ENCODE measurements at places on chromosomes 7 and 10.

GRCh38 chr7:32218741-32219288, 148.6 kb upstream of the PDE1C start:
- no peak for DNase-seq

DNA sequence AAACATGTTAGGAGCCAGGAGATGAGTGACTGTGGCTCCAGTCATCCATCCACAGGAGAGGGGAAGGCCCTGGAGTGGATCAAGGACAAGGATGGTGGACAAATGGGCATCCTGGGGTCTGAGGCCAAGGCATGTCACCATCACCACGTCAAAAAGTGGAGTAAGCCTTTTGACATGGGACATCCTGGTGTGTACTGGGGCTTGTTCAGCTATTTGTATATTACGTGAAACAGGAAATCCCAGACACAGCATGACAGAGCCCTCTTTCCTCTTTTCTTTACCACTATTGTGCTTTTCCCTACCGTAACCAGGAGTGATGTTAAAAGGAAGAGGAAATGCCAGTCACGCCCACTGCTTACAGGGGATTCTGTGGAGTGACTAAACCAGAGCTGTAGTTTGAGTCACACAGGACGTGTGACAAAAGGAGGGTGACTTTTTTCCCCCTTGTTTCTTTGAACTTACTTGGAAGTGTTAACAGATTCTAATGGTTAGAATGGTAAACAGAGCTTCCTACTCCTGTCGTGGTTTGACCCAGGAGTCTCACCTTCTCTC, 15.4 kb downstream of the ACSL5 start:
- DNase-seq, result peak; percentile 84

DNA sequence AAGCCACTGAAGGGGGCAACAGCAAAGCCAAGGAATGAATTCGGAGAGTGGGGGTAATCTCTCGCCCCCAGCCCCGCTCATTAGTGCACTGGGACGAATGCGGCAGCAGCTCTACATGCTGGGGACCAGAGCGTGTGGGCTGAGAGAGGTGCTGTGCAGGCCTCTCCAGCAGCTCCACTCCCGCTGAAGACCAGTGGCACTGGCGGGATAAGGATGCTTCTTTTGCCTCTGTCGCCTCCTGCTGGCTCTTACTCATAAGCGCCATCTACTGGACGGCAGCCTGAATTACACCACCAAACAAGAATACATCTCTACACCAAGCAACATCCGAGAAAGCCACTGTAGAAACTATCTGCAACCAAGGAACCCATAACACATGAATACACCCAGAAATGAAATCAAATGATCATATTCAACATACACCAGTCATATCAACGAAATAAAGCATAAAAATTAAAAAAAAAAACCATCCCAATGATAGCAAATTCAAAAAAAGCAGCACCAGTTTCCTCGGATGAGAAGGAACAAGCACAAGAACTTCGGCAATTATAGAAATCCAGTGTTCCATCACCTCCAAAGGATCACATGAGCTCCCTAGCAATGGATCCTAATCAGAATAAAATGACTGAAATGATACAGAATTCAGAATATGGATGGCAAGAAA, 79.0 kb upstream of the TMEM168 start:
- DNase-seq, result peak; percentile 53

DNA sequence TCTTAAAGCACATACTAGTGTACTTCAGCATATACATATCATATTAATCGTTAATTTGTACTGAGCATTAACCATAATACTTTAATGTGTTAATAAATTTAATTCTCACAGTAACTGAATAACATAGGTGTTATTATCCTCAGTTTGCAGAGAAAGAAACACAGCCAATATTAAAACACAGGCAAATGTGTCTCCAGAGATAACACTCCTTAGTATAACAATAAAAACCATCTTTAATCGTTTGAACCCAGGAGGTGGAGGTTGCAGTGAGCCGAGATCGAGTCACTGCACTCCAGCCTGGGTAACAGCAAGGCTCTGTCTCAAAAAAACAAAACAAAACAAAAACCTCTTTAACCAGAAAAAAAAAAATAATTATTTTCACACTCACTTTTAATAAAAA, 49.4 kb upstream of the ZNF273 start:
- no peak for DNase-seq

GRCh38 chr7:45259966-45260646, 102.5 kb downstream of the RAMP3 start:
- peak; percentile 53 for DNase-seq

- no peak for DNase-seq
Observed at GRCh38 chr10:129184196-129184595, 282.8 kb upstream of the MGMT start.

DNA sequence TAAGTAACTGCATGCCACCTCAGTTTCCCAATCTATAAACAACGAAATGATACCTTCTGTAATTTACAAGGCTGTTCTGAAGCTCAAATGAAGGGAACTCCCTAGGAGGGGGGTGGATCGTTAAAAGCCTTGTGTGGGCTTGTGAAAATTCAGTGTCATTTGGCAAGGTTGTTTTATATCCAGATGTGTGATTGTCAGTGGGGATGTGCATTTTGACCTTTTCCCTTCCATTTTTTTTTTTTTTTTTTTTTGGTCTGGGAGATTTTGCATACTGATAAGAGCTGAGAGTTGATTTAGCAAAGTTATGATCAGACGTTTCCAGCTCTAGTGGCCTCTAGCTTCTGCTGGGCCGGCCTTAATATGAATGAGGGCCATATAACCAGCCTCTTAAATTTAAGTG, 22.8 kb downstream of the CREB5 start:
- no peak for DNase-seq

GRCh38 chr10:86252079-86252478, 114.5 kb downstream of the GRID1 start:
- no peak for DNase-seq

GRCh38 chr10:727162-727790, 37.8 kb upstream of the DIP2C start:
- DNase-seq, result no peak

- DNase-seq, result no peak
Observed at GRCh38 chr10:114849674-114850073, 28.1 kb downstream of the FHIP2A start.

- DNase-seq, result peak; percentile 35
Observed at GRCh38 chr7:1368682-1369571, 90.3 kb downstream of the MICALL2 start.

DNA sequence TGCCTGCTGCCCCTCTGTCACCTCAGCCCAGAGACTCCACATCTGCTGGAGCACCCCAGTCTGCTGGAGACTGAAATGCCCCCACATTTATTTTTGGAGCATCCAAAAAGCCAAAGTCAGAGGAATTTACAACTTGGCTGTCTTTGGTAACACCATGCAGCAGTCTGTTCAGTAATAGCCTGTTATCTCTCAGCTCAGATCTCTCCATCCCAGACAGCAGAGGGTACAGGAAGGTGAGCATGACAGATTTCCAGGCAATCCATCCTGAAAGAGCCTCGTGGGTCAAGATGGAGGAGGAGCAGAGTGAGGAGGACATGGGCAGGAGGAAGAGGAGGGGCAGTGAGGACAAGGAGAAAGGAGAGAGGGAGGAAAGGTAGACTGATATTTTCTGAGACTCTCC, 55.9 kb downstream of the GRID1 start:
- DNase-seq, result no peak

GRCh38 chr7:107610323-107610722, 30.3 kb downstream of the BCAP29 start:
- no peak for DNase-seq

GRCh38 chr10:44132361-44133289, 252.3 kb downstream of the CXCL12 start:
- peak; percentile 15 for DNase-seq

- no peak for DNase-seq
Observed at GRCh38 chr10:125007436-125007835, 65.5 kb downstream of the ZRANB1 start.

GRCh38 chr7:98621573-98622482, 4.7 kb downstream of the NPTX2 start:
- no peak for DNase-seq

- DNase-seq, result no peak
Observed at GRCh38 chr7:125355899-125356298, 426.3 kb upstream of the POT1 start.

DNA sequence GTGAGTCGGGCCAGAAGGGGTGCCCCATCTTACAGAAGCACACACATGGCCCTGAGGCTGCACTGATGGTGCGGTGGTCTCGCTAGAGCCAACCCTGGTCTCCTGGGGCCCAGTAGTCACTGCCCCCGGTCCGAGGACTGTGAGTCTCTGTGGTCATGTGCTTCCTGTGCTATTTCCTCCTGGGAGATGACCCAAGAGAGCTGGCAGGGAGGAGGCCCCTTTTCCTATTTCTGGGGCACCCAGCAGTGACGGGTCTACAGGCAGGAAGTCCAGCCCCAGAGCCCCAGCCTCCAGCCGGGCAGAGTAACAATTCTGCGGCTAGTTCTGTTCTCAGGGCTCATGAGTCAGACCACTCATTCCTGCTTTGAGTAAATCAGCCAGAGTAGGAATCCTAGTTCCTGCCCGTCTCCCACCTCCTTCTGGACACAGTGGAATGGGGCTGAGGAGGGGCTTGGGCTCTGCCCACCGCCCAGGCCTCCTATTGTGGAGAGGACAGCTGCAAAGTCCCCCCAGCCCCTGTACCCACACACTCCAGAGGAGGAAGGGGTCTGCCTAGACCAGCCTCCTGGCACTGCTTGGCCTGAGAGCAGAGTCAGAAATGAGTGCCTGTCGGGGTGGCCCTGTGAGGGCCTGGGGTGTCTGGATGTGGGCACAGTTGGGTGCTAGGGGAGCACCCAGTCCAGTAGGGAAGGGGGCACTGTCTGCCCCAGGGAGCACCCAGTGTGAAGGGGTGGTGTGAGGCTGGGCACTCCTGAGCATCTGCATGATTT, 80.5 kb upstream of the PPIF start:
- DNase-seq, result peak; percentile 98

DNA sequence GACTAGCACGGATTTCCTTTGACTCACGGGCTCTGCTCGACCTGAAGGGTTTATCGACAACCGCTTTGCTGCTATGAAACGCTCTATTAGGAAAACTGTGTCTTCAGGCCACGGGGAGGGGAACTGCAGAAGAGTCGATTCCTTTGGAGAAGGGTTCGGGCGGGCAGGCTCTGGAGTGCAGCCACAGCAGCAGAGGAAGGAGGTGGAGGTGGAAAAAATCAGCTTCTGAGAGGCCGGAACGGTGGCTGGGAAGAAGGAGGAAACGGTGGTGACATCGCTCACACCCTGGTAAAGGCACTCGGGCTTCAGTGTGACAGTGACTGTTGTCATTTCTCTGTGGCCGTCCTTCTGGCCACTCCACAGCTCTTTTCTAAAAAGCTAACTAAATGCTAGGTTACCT, 64.6 kb upstream of the MGMT start:
- DNase-seq, result no peak

DNA sequence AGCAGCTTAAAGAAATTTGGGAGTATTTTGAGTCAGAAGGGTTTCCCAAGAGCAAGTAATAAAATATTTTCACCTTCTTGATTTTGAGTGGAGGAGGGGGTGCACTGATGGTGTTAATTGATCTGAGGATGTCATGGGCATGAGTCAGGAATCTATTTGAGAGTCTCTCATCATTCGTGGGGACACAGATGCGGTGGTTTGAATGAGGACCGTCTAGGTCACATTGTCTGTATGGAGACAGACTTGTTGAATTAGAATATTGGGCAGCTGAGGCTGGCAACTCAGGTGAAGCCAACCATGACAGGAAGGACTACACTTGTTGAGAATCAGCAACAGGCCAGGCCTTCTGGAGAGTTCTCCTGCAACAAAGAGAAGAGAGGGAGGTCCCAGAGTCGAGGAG, 127.0 kb downstream of the INSYN2A start:
- DNase-seq, result no peak
